ENCODE measurements at places on chromosomes 11 and 22. TPM values are rescaled to one million over a fixed set of nuclear protein-coding genes. Genes with fewer than 3 reads are reported as not detected.

CALCA gene
- not detected for total RNA-seq

SAA1 gene
- 53.7 TPM for total RNA-seq

KCNQ1 gene
- 0.96 TPM for total RNA-seq

RELT gene
- total RNA-seq: 10.1 TPM

OR8G5 gene
- not detected for total RNA-seq

MRGPRE gene
- 0.72 TPM for total RNA-seq

KLHDC7B gene
- total RNA-seq: 0.24 TPM

OR8H3 gene
- total RNA-seq: not detected

C22orf15 gene
- not detected for total RNA-seq

CHRM4 gene
- total RNA-seq: not detected

IGSF22 gene
- 0.43 TPM for total RNA-seq

XKR3 gene
- not detected for total RNA-seq

APOA4 gene
- total RNA-seq: not detected

PHF5A gene
- 61.0 TPM for total RNA-seq

PANX1 gene
- 65.4 TPM for total RNA-seq

FADS1 gene
- 40.2 TPM for total RNA-seq

KRTAP5-10 gene
- total RNA-seq: not detected

GPHA2 gene
- total RNA-seq: not detected
